HL-60 (cell line): ENCODE measurements at places on chromosomes 2 and 18.

GRCh38 chr2:149155988-149156387, 117.5 kb downstream of the LYPD6B start:
- DNase-seq: no peak

DNA sequence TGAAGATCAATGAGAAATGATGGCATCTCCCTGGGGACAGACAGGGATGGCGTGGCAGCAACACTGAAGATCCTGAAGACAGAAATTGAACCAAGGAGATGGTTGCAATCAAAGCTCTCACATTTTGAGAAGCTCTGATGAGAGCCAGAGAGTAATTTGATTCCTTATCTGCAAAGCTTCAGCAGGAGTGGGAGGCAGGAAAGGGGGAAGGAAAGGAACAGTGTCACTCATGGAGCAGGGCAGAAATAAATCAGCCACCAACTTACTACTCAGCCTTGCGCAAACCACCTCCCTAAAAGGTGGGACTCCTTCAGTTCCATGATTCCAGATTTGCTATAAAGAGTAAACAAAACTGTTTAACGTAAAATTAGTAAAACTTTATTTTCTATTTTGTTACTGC, 119.2 kb downstream of the CACNB4 start:
- DNase-seq: no peak

DNA sequence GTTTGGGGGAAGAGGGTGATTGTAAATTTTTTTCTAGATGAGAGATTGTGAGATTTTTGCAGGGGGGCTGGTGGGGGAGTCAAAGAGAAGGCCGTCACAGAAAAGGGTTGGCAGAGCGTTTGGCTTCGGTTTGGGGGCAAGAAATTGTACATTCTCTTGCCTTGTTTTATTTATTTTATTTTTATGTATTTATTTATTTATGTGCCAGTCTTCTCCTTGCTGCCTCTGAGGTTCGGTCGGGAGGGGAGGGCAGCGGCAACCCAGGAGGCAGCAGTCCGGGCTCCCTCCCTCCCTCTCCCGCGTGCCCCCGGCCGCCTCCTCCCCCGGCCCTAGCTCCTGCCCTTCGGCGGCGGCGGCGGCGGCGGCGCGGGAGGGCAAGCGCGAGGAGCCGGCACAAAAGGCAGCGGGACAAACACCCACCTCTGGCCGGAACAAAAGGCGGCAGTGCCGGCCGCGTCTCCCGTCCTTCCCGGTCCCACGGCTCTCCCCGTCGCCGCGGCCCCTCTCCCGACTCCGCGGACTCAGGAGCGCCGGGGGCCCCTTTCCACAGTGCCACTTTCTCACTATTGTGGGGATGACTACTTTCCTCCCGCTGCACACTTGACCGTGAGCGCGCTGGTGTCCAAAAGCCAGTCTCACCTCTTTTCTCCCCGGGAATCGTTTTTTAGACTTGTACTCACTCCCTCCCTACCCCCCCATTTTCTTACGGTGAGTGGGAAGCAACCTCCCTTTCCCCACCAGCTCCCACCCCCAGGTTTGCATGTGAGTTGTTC, 1.2 kb downstream of the BCL11A start:
- DNase-seq: no peak

DNA sequence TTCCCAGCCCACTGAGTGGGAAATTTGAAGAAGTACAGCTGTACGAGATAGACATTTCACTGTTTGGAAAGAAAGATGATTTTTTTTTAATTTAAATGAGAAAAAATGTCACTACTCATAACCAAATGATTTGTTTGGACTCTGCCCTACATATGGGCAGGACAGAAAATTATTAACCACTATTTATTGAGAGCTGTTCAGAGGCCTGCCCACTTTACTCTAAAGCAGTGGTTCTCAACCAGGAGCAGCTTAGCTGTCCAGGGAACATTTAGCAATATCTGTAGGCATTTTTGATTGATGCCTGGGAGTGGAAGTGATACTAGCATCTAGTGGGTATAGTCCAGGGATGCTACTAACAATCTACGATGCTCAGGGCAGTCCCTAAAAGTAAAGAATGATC, 13.4 kb upstream of the DTNA start:
- no peak for DNase-seq
